CD8-positive, alpha-beta T cell (primary cell): ENCODE measurements at places on chromosomes 3 and 15.
A peak's percentile ranks its signal among the peaks of the same experiment; 100 is the strongest.

DNA sequence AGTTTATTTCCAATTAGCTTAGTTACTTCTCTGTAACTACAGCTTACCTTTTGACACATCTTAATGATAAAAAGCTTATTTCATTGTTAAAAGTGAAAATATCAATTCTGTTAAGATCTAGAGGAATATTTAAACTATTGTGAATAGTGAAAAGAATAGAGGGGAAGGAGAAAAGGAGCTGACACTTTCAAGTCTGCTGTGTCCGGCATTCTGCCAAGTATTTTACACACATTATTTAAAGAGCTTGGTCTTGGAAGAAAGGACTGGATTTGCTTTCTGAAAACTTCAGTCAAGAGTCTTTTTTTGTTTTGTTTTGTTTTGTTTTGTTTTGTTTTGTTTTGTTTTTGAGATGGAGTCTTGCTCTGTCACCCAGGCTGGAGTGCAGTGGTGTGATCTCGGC lies 34.8 kb downstream of the CCDC80 start:
- no peak for DNase-seq

DNA sequence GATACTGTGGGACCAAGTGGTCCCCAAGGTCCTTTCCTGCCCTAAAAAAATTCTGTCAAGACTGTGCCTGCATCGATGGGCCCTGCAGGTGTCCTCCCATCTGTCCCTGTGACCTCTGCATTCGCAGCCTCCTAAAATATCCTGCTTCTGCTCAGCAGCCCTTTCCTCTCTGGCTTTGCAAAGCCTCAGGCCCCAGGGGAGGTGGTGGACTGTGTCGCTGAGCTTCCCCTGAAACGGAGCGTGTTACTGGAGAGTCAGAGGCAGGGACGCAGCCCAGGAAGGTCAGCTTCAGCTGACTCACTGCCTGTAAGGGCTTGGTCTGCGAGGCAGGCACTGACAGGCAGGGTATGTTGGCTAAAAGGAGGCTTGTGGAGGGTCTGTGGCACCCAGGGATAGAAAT lies 110.0 kb downstream of the RAB11A start:
- no peak for DNase-seq

GRCh38 chr3:98733812-98734281 lies 29.3 kb upstream of the ST3GAL6 start:
- DNase-seq, result no peak

GRCh38 chr3:38994251-38994650 lies 57.5 kb downstream of the SCN11A start:
- DNase-seq, result no peak

DNA sequence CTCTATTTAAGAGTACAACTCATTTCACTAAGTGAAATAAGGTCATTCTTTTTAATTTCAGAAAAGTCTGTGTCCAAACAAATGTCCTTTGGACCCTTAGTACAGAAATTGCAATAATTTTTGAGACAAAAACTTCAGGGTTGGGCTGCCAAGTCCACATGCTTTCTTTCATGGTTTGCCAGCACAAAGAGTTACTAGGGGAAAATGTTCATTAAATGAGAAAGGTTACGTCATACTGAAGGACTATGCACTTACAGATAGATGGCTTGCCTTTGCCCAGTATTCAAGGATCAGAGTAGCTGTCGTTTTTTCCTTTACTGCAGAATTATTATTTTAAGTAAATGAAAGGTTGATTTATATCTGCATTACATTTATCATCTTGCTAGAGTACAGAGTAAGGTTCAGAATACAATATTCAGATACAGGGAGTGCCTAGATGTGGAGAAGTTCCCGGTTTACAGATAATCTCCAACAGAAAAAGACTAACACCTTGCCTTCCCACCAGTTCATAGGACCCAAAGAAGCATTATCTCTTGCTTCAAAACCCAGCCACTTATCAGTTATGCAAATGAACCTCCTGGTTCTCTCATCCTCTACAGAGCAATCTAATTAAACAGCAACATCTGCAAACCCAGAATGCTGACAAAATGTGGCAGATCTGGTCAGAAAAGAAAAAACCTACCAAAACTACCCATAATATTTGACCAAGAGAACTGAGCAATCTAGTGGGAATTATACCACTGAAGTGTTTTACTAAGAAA lies 179.3 kb downstream of the FRMD5 start:
- no peak for DNase-seq

DNA sequence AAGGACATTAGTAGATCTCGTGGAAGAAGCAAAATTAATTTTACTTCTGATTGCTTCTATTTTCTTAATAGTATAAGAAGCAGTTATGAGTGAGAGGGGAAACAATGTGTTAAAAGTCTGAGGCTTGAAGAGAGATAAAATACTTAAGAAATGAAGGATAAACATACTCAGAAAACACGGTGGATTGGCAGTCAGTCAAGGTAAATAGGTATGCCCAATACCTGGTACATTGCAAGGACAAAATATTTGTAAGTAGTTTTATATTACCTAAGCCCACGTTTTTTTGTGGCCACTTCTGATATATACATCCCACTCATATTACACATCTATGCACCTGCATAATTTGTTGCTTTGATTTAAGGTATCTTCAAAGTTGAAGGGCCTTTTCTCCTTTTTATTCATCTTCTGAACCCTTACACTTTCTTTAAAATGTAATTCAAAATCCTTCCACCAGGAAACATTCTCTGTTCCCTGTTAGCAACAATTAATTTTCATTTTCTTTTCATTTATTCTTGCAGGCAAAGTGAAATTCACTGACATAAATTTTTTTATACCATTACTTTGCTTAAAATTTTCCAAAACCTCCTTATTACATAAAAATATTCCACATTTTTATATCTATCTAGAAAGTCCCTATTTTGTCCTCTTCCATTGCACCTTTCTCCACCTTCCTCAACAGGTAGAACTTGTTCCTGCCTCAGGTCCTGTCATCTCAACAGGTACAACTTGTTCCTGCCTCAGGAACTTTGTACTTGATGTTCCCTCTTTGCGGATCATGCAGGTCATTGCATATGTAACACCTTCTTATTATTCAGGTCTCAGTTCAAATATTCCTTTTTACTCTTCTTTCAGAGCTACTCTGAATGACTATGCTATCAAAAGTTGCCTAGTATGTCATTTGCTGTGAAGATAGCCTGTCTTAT lies 755.7 kb upstream of the ALCAM start:
- DNase-seq, result no peak

DNA sequence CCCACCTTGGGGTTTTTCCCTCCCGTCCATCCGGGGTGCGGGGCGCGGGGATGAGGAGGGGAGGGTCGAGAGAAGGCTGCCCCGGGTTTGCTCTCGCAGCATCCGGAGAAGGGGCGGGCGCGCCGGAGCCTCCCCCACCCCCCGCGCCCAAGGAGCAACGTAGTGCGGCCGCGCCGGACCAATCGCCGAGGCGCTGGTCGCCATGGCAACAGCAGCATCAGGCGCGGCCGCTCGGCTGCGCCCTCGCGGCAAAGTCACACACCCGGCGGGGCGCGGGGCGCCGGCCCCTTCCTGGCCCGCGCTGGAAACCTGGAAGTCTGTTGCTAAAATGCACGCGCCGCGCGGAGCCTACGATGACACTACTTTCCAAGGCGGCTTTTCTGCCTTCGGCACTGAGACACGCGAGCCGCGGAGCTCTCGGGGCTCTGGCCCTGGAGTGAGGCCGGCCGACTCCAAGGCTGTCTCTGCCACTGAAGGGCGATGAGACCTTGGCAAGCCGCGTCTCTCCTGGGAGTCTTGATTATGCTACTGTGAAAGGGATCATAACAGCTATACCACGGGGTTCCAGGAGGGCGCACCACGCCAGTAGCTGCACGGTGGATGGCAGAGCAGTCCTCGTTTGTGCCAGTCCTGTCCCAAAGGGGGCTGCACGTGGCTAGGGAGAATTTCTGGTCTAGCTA lies at the start of gene IQSEC1:
Gene IQSEC1 (minus strand): TSS at position 104 of the 680 bp plus-strand sequence. CDS start 415 bp downstream, outside the sequence.
- DNase-seq, result peak; percentile 46

DNA sequence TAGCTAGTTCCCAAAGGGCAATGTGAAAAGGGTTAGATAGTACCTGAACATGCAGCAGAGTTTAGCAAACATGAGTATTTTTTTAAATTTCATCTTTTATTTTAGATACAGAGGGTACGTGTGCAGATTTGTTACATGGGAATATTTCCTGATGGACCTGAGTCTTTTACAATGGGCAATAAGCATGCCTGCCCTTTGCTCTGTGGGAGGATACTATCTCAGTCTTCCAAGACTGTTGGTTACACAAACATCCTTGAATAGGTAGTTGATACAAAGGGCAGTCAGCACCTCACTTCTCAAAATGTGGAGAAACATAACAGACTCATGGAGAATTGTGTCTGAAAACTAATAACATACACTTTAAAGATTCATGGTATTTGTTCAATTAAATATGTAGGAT lies 103.3 kb downstream of the GOLIM4 start:
- DNase-seq, result no peak

DNA sequence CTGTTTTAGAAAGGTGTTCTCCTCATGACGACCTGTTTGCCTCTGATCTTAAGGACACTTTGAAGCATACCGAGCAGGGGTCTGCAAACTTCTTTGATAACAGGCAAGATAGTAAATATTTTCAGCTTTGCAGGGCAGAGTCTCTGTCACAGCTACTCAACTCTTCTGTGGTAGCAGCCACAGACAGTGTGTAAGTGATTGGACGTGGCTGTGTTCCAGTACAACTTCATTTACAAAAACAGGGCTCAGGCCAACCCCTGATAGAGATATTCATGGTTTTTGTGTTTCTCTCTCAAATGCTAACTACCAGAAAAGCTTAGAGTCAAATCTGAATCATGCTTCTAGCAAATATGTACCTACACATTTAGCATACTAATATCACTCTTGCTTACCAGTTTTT lies 51.5 kb downstream of the TGFBR2 start:
- peak; percentile 65 for DNase-seq

- no peak for DNase-seq
These were observed 117.1 kb downstream of the RAB11A start for GRCh38 chr15:65986416-65986815.

- no peak for DNase-seq
These were observed 70.0 kb upstream of the ABHD2 start for GRCh38 chr15:89018207-89018606.

DNA sequence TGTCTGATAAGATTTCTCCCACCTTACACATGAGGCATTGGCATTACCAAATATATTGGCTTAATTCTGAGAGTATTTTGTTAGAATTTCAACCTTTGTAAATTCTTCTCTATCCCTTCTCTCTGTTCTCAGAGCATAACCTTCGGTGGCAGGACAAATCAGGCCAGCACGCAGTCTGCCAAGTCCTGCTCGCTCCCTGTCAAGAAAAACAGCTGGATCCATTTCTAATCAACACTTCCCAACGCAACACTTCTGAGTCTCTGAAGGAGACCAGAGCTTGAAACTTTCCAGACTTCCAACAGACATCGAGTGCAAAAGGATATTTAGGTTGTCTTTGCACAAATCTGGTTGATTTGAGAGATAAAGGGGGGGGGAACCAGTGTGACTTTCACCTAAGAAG lies 125.7 kb downstream of the SV2B start:
- no peak for DNase-seq

DNA sequence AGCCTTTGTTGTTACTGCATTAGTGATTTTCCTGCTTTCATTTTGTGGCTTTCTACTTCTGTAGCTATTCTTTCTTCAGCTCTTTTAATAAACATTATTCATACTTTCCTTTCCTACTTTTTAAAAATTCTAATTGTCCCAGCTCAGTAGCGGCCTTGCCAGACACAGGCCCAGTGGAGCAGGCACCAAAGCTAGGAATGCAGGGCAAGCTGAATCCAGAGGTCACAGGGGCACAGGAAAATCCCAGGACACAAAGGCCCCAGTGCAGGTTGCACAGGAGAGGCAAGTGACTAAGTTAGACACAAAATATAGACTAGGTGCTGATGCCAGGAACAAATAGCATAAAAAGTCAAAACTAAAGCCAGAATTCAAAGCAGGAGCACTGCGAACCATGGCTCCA lies 49.0 kb upstream of the CCDC80 start:
- no peak for DNase-seq

- DNase-seq, result no peak
These were observed 60.9 kb downstream of the RPLP1 start for GRCh38 chr15:69513450-69513960.

- no peak for DNase-seq
These were observed 118.1 kb downstream of the LRRK1 start for GRCh38 chr15:101037090-101037830.

DNA sequence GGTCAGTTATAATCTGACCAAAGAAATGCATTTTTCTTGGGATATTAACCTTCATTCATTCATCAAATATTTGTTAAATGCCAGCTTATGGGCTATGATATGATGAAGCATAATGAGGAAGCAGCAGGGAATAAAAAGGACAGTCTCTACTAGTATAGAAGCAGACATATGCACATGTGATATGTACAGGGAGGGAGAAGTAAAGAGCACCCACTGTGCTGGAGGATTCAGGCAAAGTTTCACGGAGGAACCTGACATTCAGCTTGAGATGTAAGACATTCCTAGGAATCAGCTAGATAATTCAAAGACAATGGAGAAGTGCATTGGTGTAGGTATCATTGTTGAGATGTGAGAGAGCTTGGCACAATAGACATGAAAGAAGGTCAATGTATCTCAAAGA lies 450.7 kb downstream of the LPP start:
- no peak for DNase-seq

DNA sequence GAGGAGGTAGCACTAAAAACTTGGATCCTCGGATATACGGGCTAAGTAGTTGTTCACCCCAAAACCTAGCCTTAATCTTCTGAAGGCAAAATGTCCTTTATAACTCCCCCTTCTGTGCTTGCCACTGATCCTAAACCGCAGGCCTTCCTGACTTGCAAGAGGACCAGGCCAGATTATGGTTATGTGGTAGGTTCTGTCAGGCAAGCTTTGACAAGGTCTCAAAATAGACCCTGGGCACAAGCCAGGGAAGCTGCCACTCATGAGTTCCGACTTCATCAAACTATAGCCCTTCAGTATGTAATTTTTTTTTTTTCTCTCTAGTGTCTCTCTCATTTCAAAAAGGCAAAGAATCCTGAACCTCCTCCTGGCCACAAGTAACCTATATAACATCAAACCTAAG lies 3.2 kb downstream of the LRRFIP2 start:
- no peak for DNase-seq

GRCh38 chr15:41782371-41783282 lies 8.3 kb downstream of the MAPKBP1 start:
- no peak for DNase-seq

GRCh38 chr15:74784426-74785193 lies 2.7 kb downstream of the CSK start:
- DNase-seq, result no peak

- DNase-seq, result no peak
These were observed 338.3 kb upstream of the ATP11B start for GRCh38 chr3:182455011-182455410.

DNA sequence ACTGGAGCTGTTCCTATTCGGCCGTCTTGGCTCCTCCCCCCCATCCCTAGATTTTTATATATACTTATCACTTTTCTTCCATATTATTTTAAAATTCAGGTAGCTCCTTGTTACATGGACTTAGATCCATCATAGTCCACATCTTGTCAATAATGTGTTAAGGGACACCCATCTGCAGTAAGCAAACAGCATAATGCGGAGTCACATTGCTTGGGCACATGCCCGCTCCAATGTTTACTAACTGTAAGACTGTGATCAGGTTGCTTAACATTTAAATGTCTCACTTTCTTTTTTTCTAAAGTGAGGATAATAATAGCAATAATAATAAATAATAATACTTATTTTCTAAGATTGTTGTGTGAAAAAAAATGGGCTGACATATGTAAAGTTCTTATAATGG lies 303.2 kb upstream of the SOX14 start:
- DNase-seq, result no peak

GRCh38 chr3:32238453-32239306 lies at the start of gene CMTM8:
Gene CMTM8 (plus strand): TSS chr3:32238680. CDS start chr3:32238973, 293 bp downstream.
- peak; percentile 54 for DNase-seq

GRCh38 chr3:178036451-178037144 lies 499.6 kb upstream of the KCNMB2 start:
- DNase-seq, result no peak
